ENCODE measurements at places on chromosomes 4 and X. TPM values are rescaled to one million over a fixed set of nuclear protein-coding genes. Genes with fewer than 3 reads are reported as not detected.

- no peak for DNase-seq
- H3K4me3 ChIP-seq, result no peak overlapping the region
- H3K4me1 ChIP-seq, result peaks cover 8% of the 10 kb centered on the region
- no peaks in the 10 kb centered on the region for H3K27me3 ChIP-seq
- no peaks in the 10 kb centered on the region for H3K36me3 ChIP-seq
- H3K27ac ChIP-seq, result no peak overlapping the region
These were observed 52.9 kb downstream of the TMEM150C start for GRCh38 chr4:82508806-82509428.

DNA sequence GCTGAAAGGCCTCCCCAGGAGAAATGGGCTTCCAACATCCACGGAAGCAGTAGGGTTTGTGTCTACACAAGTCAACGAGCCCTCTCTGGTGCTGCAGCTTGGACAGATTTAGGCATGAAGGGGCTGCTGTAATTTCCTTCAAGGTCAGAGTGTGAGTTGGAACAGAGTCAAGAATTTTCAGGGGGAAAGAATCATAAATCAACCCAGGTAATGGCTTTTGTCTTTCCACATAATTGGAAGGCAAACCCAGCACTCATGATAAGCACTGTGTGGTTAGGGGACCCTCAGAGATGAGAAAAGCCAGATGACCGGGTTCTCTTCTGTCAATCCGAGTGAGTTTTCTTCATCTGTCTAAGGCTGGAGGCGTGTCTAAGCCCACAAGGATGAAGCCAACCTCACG, 78.6 kb upstream of the MXRA5 start:
- no peaks in the 10 kb centered on the region for H3K4me1 ChIP-seq
- DNase-seq, result no peak
- no peaks in the 10 kb centered on the region for H3K36me3 ChIP-seq

- DNase-seq, result no peak
- no peak overlapping the region for H3K27ac ChIP-seq
- H3K4me1 ChIP-seq, result no peaks in the 10 kb centered on the region
- no peaks in the 10 kb centered on the region for H3K36me3 ChIP-seq
- no peak overlapping the region for H3K4me3 ChIP-seq
- no peaks in the 10 kb centered on the region for H3K27me3 ChIP-seq
These were observed 134.7 kb upstream of the BANK1 start for GRCh38 chr4:101655857-101656256.

GRCh38 chrX:70433848-70434351, 10.7 kb upstream of the DLG3 start:
- H3K27me3 ChIP-seq, result no peaks in the 10 kb centered on the region
- H3K27ac ChIP-seq, result peak overlapping the region; percentile 98
- H3K4me1 ChIP-seq, result peaks cover 16% of the 10 kb centered on the region
- peak overlapping the region; percentile 92 for H3K4me3 ChIP-seq
- peak; percentile 60 for DNase-seq

DNA sequence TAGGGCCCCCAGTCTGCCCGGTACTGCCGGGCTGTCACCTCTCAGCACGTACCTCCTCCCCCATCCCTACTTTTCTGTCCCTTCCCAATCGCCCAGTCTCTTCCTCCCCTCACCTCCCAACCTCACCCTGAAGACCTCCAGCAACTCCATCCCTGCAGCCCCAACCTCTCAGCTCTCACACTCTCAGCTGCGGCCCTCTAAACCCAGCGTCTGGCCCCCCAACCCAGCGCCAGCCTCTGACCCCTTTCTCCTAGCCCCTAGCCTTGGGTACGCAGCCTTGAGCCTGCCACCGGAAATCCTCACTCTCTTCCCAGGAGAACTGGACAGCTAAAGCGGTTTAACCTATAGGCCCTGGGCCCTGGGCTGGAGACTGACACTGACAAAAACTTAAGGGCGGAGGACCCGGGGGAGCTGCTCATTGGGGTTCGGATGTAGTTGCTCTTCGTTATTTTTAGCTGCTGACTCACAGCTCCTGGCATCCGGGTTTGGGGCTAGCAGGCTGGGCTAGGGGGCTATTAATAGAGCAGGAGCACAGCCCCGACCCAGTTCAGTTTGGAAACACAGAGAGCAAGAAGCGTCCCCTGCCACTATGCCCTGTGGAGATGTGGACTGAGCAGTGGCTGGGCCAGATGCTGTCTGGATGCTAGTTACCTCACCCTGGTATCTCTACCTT, 9.6 kb upstream of the DLG3 start:
- no peak for DNase-seq
- H3K36me3 ChIP-seq, result peaks cover 1% of the 10 kb centered on the region
- peak overlapping the region; percentile 59 for H3K27ac ChIP-seq
- peak overlapping the region; percentile 92 for H3K4me3 ChIP-seq
- H3K4me1 ChIP-seq, result peaks cover 16% of the 10 kb centered on the region
- peaks cover 4% of the 10 kb centered on the region for H3K27me3 ChIP-seq

GRCh38 chr4:95524184-95524583, 24.6 kb downstream of the UNC5C start:
- peaks cover 9% of the 10 kb centered on the region for H3K36me3 ChIP-seq
- H3K4me3 ChIP-seq, result no peak overlapping the region

- peaks cover 3% of the 10 kb centered on the region for H3K4me1 ChIP-seq
- peaks cover 3% of the 10 kb centered on the region for H3K27me3 ChIP-seq
- H3K27ac ChIP-seq, result no peak overlapping the region
- no peak overlapping the region for H3K4me3 ChIP-seq
These were observed 55.3 kb downstream of the ASB9 start for GRCh38 chrX:15214588-15214987.

DNA sequence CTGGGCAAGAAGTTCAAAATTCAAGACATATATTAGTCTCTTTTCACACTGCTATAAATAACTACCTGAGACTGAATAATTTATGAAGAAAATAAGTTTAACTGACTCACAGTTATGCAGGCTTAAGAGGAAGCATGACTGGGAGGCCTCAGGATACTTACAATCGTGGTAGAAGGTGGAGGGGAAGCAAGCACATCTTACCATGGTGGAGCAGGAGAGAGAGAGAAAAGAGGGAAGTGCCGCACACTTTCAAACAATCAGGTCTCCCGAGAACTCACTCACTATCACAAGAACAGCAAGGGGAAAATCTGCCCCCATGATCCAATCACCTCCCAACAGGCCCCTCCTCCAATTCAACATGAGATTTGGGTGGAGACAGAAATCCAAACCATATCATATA, 273.3 kb upstream of the RASGEF1B start:
- no peak overlapping the region for H3K4me3 ChIP-seq
- DNase-seq, result no peak
- no peak overlapping the region for H3K27ac ChIP-seq
- no peaks in the 10 kb centered on the region for H3K36me3 ChIP-seq
- peaks cover 8% of the 10 kb centered on the region for H3K4me1 ChIP-seq
- no peaks in the 10 kb centered on the region for H3K27me3 ChIP-seq

GRCh38 chrX:152619897-152620296, 17.8 kb upstream of the GABRQ start:
- no peak for DNase-seq
- H3K27ac ChIP-seq, result no peak overlapping the region
- no peaks in the 10 kb centered on the region for H3K4me1 ChIP-seq

DNA sequence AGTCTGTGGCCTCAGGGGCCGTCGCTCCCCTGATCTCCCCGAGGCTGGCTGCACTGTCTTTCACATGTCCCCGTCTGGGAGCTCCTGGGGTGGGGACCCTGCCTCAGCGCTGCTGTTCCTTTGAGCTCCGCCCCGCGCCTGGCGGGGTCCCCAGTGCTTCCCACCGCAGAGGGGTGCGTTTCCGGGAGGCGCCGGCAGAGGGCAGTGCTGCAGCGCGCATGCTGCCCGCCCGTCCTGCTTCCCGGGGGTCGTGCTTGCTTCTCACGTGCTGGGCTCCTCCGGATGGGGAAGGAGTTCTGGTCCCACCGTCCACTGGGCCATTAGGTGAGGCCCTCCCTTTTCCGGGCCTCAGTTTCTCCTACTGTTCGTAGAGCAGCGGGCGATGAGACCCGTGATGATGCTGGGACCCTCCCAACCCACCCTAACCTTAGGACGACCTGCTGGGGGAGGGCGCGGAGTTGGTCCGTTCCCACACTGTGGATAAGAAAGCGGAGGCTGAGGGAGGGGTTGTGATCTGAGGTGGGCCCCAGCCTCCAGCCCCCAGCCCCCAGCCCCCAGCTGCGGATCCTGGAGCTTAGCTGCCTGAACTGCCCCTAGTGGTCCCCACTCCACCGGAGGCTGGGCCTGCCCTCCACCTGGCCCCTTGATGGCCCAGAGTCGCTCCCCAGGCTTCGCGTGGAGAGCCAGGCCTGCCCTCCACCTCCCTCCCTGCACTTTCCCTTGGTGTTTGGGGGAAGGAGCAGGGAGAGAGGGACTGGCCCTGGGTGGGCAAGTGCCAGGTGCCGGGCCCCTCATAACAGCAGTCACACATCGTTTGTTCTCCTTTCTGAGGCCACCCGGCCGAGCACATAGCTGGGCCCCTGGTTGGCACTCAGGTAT, 15.3 kb downstream of the CPZ start:
- H3K4me3 ChIP-seq, result no peak overlapping the region
- H3K4me1 ChIP-seq, result no peaks in the 10 kb centered on the region
- H3K36me3 ChIP-seq, result no peaks in the 10 kb centered on the region
- no peak overlapping the region for H3K27ac ChIP-seq
- H3K27me3 ChIP-seq, result peaks cover 24% of the 10 kb centered on the region
- DNase-seq, result peak; percentile 83

GRCh38 chr4:77232653-77233052, 75.6 kb downstream of the CCNG2 start:
- H3K36me3 ChIP-seq, result no peaks in the 10 kb centered on the region
- DNase-seq, result no peak
- H3K4me3 ChIP-seq, result no peak overlapping the region
- peaks cover 7% of the 10 kb centered on the region for H3K27me3 ChIP-seq
- no peak overlapping the region for H3K27ac ChIP-seq
- no peaks in the 10 kb centered on the region for H3K4me1 ChIP-seq

DNA sequence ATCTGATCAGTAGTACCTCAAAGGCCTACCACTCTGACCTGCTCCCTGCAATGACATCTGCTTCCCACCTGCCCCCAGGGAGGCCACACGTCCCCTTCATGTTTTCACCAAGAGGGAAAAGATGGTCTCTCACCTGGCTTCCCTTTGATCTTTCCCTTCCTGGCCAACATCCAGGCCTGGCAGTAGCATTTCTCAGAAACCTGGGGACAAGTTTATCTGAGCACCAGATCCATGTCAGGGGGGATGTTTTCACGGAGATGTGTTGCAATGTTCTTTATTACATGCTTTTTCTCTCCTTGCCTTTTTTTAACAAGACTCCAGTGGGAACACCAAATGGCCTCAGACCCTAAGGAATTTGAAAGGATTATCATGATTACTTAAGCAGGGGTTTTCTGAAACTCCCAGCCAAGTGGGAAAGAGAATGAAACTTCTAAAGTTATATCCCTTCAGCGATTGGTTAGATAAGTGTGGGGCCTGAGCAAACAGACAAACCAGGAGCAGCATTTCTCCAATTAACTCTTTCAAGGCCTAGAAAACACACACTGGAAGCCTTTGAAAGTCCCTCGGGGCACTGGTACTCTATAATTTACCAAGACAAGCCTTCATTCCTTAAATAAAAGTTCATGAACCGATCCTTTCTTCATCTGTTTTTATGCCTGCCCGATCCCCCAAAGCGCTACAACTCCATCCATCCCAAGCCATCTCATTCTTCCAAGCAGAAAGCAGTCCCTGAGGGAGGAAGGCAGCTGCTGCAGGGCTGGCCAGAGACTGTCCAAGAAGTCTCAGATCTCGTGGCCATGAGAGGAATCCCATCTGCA, 94.1 kb downstream of the BCOR start:
- H3K4me3 ChIP-seq, result no peak overlapping the region
- H3K36me3 ChIP-seq, result no peaks in the 10 kb centered on the region
- H3K27ac ChIP-seq, result no peak overlapping the region

- H3K27me3 ChIP-seq, result peaks cover 29% of the 10 kb centered on the region
- no peak for DNase-seq
- H3K36me3 ChIP-seq, result no peaks in the 10 kb centered on the region
- peaks cover 38% of the 10 kb centered on the region for H3K4me1 ChIP-seq
- no peak overlapping the region for H3K4me3 ChIP-seq
- no peak overlapping the region for H3K27ac ChIP-seq
These were observed 14.1 kb downstream of the ACSL1 start for GRCh38 chr4:184811526-184812198.

SLC4A4 gene
- total RNA-seq, result 286 TPM

MAGEC3 gene
- total RNA-seq, result 0.31 TPM

TASL gene
- total RNA-seq, result not detected

FRG2 gene
- total RNA-seq, result not detected

OCIAD2 gene
- total RNA-seq, result 108 TPM

Data from progenitor cell of endocrine pancreas (in vitro differentiated cells).